PC-3 (cell line): ENCODE measurements at places on chromosomes 12 and 14. TPM values are rescaled to one million over a fixed set of nuclear protein-coding genes. Genes with fewer than 3 reads are reported as not detected.

Gene IFNG-AS1
- not detected in 2 replicates for total RNA-seq

Gene LRRC23
- total RNA-seq, result 5.1 and 13.6 TPM in 2 replicates

Gene AMDHD1
- 0.80 and 1.5 TPM in 2 replicates for total RNA-seq

Gene SMAGP
- 55.3 and 62.5 TPM in 2 replicates for total RNA-seq

Gene AHNAK2
- 25.0 and 31.1 TPM in 2 replicates for total RNA-seq

Gene KLRF1
- not detected in 2 replicates for total RNA-seq

Gene KLHL33
- 0.17 TPM in 1 of 2 replicates, not detected in the other for total RNA-seq

Gene DPF3
- total RNA-seq, result 16.6 and 30.5 TPM in 2 replicates

Gene KRT5
- not detected in 2 replicates for total RNA-seq
